Activated CD4-positive, CD25-positive, alpha-beta regulatory T cell (primary cell): ENCODE measurements at places on chromosomes 2 and 18.

- no peak for DNase-seq
These were observed 147.8 kb downstream of the SATB2 start for GRCh38 chr2:199309973-199310372.

GRCh38 chr2:86171295-86171694, 24.0 kb downstream of the IMMT start:
- DNase-seq: no peak

DNA sequence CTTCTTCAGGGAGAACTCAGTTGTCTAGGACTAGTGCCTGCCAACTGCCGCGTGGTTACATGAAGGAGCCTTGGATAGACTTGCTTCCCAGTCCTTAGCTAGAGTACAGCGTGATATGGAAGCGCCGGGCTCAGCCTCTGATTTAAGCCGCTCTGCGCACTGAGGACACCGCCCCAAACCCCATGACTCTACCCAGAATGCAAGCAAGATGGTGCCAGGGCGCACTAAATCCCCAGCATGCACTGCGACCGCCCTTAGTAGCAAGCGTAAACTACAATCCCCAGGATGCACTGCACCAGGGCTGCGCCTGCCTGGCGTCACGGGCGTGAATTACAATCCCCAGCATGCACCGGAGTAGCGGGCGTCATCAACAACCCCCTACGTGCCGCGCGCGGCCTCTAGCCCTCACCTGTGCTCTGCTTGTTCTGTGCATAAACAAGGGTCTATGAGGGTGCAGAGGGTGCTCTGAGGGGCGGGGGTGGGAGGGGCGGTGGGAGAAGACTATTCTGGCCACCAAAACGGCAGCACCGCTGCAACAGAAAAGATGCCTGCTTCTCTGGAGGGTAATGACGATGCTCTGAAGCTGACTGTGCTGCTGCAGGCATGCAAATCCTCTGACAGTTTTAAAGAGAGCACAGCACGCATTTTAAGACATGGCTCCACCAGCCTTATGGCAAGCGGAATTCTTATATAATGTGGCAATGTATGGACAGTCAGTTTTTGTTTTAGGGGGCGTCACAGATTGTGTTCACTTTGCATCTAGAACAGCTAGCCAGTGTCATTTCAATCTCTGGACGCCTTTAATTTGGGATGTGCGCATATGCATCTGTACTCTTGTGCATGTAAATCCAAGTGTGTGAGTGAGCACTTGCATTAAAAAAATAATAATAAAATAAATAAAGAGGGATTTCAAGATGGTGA, 282.5 kb upstream of the MYT1L start:
- peak; percentile 62 for DNase-seq

GRCh38 chr2:45734952-45735351, 83.5 kb downstream of the PRKCE start:
- no peak for DNase-seq

- DNase-seq: no peak
These were observed 124.8 kb upstream of the COL5A2 start for GRCh38 chr2:189304360-189304759.

DNA sequence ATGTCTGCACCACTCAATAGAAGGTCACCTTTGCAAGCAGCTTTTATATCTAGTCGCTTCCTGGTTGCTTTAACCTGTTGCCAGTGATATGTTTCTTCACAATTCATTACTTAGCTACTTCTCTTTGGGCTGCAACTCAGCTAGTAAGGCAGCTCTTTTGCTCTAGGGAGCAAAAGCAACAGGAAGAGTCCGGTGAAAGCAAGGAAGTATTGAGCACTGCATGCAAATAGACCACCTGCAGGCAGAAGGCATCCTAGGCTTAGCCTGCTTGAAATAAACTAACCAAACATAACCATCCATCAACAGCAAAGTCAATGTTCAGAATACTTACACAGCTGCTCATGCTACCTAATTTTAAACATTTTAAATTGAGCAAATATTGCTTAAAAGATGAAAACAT, 529.2 kb upstream of the LINC00305 start:
- DNase-seq: no peak

DNA sequence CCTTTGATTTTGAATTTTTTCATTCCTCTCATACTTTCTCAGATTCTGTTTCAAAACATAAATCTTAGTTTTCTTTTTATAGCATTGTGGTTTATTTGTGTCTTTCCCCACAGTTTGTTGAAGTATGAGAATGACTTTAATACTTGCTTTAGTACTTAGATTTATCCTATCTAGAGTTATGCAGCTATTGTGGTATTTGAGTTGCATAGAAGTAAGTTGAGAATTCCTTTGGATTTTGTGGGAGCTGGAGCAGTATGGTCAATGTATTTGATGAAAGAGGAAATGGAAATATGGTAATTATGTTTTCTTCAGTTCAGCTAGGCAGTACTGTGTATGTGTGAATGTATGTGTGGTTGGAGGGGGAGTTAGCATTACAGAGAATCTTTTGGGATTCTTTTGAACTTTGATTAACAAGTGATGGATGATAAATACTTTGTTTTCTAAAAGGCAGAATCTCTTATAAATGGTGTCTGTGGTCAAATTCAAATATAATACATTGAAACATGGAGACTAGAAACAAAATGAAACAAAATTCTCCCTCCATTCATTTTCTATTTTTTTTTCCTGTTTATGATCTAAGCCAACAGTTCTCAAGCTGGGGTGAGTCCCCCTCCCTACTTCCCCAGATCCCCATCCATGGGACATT, 3.0 kb downstream of the ACVR2A start:
- no peak for DNase-seq

DNA sequence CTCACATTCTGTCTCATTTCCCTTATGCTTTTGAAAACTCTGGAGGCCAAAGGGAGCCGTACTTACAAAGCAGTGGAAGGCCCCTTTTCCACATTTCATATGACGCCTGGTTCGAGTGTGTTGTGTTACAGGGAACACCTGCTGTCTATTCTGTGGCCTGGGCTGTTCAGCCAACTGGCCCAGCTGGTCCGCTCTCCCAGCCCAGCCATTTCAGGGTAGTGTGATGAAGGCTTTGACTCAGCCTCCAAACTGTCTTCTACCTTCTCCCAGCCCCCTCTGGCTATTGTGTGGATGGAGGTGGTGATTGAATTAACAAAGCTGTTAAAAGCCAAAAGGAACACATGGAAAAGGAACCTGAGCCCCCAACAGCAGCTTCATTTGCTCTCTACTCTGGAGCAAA, 233.8 kb downstream of the ICOS start:
- no peak for DNase-seq

DNA sequence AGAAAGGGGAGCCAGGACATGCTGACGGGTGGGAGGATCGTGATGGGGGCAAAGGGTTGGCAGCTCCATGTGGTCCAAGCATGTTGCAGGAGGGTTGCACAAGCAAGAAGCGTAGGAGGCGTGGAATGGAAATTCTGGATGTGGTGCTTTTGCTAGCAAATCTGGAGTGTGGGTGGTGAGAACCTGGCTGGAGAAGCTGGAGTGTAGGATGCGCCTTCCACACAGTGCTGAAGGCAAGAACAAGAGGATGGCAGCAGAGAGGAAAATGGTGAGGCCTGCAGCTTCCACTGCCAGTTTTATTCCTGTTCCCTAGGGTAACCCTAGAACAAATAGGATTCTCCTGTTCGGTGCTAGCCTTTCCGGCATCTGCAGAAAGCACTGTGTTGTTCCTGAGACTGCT, 22.4 kb downstream of the CREG2 start:
- DNase-seq: no peak

DNA sequence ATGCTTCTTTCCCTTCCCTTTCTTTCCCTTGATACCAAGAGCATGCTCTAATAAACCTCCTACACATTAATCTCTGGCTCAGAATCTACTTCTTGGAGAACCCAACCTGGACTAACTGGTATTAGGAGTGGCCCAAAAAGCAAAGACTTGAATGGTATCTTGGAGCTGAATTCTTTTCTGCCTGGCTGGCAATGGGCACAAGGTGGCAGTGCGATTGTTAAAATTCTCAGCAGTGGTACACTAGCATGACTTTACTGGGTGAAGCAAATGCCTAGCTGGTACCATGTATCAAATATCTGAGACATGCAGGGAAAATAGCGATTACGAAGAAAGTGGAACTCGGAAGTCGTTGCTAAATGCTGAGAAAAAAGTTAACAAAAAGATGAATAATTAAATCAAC, 376.1 kb downstream of the XIRP2 start:
- DNase-seq: no peak

DNA sequence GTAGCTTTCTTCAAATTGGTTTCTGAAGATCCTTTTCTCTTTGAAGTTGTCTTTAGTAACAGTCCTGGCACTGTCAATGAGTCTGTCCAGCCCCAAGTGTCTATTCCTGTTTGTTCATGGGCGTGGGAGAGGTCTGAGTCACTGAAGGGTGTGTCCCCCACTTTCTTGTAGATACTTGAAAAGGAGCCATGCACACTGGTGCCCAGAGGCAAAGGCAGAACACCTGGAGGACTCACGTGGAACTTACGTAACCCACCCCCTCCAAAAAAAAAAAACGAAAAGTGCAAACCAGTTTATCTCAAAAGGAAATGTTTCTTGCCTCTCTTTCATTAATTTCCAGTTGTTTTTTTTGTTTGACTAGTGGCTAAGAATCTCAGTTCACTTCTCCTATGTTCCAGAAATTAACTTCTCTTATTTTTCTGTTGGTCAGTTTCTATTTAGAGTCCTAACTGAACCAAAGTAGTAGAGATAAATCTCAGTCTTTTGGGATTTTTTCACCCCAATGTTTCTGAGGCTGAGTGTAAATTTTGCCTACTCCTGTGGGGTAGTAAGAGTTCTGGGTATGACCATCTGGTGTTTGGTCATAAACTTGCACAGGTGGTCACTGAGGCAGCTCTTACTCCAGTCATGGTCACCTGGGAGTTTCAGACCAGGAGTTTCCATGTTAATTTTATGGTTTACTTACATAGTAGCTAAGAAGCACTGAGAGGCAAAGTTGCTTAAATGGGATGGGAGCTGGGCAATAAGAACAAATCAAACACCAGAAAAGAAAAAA, 54.9 kb downstream of the DSC3 start:
- no peak for DNase-seq

DNA sequence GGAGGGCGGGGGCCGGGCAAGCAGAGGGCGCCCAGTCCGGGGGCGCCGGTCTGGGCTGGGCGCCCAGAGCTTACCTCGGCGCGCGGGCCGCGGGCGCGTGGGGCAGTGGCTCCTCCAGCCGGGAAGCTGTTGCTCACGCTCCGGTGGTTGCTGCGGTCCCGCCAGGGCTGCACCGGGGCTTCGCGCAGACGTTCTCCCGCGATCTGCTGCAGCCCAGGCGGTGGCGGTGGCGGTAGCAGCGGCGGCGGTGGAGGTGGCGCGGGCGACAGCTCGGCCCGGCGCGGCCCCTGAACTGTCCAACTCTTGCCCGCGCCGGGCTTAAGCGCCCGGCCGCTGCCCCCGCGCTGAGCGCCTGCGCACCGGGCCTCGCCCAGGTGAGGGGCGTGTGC, 391 bp downstream of the ZNF385B start:
- no peak for DNase-seq

DNA sequence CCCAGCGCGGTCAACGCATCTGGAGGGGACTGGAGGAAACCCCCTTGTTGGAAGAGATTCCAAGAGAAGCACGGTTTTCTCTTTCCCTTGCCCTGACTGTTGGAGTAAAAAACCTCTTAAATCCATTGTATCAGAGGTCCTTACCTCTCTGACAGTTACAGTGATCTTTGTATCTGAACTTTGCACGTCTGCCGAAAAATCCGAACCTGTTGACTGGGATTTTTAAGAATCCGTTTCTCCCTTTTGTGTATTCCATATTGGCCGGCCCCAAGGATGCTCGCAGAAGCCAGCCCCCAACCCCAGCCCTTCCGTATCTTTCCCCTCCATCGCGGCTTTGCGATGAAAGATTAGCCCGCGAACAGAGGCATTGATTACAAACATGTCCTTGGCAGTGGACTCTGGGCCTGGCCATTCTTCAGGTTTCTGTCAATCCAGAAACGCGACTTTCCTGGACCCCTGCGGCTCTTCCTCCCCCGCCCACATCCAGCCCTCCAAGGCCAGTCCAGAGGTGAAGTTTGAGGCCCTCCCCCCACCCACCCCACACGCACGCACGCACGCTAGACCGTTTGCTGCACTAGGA, 4.6 kb upstream of the DLX1 start:
- DNase-seq: no peak

- no peak for DNase-seq
These were observed 278.7 kb upstream of the PXDN start for GRCh38 chr2:2022941-2023586.

GRCh38 chr18:48517048-48517447, 21.8 kb upstream of the CTIF start:
- no peak for DNase-seq

- no peak for DNase-seq
These were observed 32.4 kb downstream of the LHCGR start for GRCh38 chr2:48723129-48723528.

DNA sequence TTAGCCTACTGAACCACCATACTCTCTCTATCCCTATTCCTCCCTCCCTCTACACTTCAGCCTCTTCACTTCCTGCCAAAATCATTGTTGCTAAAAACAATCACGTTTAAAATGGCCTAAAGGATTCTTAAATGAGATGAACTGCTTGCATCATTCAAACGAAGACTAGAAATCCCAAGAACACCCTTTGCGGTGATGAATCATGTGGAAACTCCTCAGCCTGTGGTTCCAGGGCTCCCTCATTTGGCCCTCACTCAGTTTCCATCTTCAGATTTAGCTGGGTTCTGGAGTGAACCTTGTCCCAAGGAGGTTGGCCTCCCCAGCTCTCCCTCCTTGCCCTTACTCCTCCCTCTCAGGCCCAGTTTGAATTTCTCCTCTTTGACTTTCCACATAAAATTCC, 125.6 kb upstream of the CDC42EP3 start:
- no peak for DNase-seq

DNA sequence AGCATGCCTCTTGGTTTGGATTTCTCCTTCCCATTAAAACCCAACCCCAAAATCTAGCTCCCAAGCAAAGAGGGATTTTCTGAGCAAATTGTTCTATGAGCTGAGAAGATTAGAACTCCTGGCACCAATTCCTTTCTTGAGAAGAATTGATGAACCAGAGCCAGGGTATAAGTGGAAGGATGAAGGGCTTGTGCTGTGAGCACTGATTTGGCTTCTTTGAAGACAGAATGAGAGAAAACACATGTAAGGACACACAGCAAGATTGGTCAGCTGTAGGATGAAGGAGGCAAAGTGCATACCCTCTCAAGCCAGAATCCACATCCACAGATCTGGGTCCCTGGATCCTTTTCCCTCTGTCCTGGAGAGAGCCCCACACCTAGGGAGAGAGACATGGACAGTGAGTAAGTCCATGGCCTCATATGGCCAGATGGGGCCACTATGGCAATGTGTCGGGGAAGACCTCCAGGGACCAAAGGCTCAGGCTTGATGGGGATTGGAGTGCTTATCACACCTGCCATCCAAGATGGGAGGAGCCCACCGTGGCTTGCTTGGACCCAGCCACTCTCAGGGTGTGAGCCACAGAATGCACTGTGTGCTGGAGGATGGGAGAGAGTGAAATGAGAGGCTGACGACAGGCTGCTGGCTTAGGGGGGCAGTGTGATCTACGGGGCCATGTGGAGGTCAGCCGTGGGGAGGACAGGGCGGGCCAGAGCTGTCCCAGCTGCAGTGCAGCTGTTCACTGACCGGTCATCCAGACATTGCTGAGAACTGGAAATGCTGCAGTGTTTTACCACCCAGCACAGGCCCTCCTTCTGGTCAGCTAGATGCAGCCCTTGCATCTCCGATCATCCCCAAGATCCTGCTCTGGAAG, 339.8 kb downstream of the CYP26B1 start:
- no peak for DNase-seq

- DNase-seq: no peak
These were observed 569.3 kb downstream of the TNS1 start for GRCh38 chr2:217433522-217433921.

- no peak for DNase-seq
These were observed 112.6 kb downstream of the DDX1 start for GRCh38 chr2:15704086-15704787.

GRCh38 chr2:112980537-112980936, 2.7 kb downstream of the IL36G start:
- no peak for DNase-seq
